ENCODE measurements at places on chromosomes 4 and X.

- no peaks in the 10 kb centered on the region for H3K27me3 ChIP-seq
- H3K36me3 ChIP-seq, result no peaks in the 10 kb centered on the region
- DNase-seq, result no peak
- H3K4me3 ChIP-seq, result no peak overlapping the region
Measured at GRCh38 chrX:15903186-15903681, 48.6 kb upstream of the AP1S2 start.

DNA sequence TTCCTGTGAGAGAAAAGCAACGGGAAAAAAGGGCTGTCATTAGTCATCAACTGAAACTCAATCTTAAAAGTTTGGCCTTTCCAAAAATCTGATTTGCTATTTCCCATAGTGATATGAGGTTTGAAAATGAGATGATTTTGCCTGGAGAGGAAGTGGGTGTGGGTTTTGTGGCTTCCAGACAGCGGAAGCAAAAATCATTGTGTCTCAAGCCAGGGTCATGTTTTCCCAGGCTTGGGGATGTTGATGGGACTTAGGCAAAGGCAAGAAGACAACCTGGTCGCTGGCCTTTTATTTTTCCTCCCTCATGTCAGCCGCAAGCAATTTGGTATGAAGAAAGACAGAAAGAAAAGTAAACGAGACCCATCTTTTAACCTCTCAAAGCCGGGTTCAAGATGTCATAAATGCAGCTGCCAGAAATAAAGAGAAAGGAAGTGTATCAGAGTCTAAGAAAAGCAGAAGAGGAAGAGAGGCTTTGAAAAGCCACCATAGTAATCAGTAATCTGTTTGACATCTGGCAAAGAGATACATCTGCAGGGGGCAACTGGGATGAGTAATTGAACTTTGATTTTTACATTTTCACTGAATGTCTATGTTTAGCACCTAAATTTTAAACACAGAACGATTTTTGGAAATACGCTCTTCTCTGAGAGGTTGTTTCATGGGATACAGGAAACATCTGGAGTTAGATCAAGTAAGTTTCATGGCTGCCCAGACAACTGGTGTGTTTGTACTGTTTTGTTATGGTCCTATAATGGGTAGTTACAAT, 521.6 kb upstream of the SLIT2 start:
- H3K36me3 ChIP-seq, result no peaks in the 10 kb centered on the region
- H3K27ac ChIP-seq, result no peak overlapping the region
- no peak overlapping the region for H3K4me3 ChIP-seq
- H3K4me1 ChIP-seq, result no peaks in the 10 kb centered on the region

DNA sequence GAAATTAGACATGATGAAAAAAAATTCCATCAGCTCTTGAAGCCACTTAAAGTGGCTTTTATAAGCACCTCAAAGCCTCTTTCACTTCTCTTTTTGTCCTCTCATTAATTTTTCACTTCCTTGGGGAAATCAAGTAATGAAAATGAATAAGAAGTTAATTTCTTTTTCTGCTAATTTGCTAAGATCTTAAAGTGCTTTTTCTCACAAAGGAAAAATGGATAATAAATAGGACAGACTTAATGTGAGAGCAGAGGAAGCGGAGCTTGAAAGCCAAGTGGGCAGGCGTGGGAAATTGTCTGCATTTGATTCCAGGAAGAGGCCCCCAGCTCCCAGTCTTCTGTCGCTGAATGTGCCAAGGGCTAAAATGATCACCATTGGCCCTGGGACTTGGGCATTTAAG, 28.6 kb downstream of the CDS1 start:
- H3K4me3 ChIP-seq, result no peak overlapping the region
- DNase-seq, result no peak
- H3K36me3 ChIP-seq, result no peaks in the 10 kb centered on the region

GRCh38 chr4:7187168-7187535, 5.2 kb upstream of the SORCS2 start:
- no peak overlapping the region for H3K4me3 ChIP-seq
- DNase-seq, result no peak
- H3K36me3 ChIP-seq, result no peaks in the 10 kb centered on the region
- H3K4me1 ChIP-seq, result peaks cover 2% of the 10 kb centered on the region

DNA sequence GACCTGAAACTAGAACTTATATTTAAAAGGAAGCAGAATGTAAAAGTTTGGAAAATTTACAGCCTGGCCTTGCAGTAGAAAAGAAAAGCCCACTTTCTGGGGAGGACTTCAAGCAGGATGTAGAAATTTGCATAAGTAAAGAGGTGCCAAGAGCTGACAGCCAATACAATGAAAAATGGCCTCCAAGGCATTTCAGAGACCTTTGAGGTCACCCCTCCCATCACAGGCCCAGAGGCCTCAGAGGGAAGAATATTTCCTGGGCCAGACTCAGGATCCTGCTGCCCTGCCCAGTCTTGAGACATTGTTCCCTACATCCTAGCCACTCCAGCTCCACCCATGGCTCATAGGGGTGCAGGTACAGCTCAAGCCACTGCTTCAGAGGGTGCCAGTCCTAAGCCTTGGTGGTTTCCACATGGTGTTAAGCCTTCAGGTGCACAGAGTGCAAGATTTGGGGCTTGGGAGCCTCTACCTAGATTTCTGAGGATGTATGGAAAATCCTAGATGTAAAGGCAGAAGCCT, 518.9 kb upstream of the INTU start:
- H3K4me1 ChIP-seq, result no peaks in the 10 kb centered on the region
- no peak overlapping the region for H3K27ac ChIP-seq
- DNase-seq, result no peak
- no peaks in the 10 kb centered on the region for H3K27me3 ChIP-seq

DNA sequence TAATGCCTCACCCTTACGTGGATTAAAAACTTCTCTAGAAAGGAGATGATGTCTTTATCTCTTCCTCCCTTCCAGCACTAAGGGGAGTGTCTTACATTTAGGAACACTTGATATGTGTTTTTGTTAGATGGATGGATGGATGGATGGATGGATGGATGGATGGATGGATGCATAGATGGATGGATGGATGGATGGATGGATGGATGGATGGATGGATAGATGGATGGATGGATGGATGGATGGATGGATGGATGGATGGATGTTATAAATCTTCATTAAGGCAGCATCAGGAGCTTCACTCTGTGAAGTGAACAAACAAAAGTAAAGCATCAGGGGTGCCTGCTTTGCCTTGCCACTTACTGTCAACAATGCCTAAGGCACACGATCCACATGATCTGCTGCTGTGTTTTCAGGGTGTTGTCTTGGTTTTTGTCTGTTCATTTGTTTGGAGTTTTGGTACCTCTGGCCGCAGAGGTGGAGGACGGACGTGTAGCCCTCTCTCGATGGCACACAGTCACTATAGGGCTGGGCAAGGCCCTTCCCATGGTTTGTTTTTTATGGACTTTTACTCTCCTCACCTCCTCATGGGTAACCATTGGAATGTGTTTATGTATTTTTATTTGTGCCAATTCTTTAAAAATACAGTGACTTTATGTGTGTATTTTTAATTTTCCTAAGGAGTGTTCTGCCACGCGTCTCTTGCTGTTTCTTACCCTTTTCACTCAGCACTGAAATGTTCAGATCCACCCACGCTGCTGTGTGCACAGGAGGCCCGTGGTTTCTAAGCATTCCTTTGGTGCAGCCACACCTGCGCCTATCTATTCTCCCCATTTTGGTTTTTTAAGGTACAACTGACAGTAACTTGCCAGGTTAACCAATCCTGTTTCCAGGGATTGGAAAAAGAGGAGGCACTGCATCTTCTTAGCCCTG, 91.8 kb upstream of the ENPP6 start:
- DNase-seq, result no peak
- H3K27ac ChIP-seq, result no peak overlapping the region
- no peaks in the 10 kb centered on the region for H3K36me3 ChIP-seq
- no peaks in the 10 kb centered on the region for H3K27me3 ChIP-seq
- H3K4me3 ChIP-seq, result no peak overlapping the region

DNA sequence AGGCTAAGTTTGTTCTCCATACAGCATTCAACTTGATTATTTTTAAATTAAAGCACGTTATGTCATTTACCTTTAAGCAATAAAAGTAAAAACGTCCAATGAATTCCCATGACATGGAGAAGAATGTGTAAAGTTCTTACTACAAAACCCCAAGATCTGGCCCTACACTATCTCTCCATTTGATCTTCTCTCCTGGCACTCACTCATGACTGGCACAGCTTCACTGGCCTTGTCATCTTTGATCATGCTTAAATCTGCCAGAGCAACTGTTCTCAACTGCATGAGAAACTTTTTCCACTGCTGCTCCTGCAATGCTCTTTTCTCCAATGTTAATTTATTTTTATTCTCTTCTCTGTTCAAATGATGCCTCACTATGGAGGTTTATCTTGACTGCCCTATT, 1109.0 kb upstream of the IGFBP7 start:
- DNase-seq, result no peak
- no peak overlapping the region for H3K27ac ChIP-seq
- H3K4me3 ChIP-seq, result no peak overlapping the region
- H3K27me3 ChIP-seq, result no peaks in the 10 kb centered on the region

All from liver (tissue), 10 donors.